NCI-H524 treated with DMSO at 0.1 percent for 48 hours (cell line): ENCODE measurements at places on chromosomes 1 and 21.

DNA sequence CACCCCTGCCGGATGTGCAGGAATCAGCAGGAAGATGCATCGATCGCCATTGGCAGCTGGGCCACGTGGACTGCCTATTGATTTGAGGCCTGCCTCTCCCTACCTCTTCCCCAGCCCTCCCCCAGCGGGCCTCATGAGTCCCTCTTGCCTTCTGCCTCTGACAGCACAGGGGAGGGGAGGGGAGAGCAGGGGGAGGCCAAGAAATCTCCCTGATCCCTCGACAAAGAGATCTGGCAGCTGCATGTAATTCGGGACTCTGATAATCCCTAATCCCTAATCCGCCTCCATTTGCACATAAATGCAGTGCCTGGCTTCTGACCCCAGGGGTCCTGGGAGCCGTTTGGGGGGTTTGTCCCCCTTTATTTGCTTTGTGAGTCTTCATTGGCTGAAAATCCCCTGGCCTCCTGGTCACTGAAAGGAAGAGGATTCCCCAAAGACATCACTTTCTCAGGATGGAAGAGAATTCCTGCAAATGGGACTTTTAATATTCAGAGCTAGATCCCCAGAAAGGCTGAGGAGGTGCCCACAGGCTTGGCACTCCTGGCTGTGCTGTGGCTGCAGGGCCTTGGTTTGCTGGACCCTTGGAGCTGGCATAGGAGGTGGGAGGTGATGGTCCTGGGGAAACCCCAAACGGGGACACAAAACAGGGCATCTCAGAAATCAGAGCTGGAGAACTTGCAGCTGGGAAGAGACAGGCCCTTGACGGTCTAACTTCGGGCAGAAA, 239.4 kb upstream of the POU3F1 start:
- DNase-seq, result peak; percentile 31

GRCh38 chr1:202228484-202229122, 35.0 kb downstream of the LGR6 start:
- no peak for DNase-seq

GRCh38 chr1:84301785-84302385, 377 bp downstream of the SAMD13 start:
- no peak for DNase-seq

DNA sequence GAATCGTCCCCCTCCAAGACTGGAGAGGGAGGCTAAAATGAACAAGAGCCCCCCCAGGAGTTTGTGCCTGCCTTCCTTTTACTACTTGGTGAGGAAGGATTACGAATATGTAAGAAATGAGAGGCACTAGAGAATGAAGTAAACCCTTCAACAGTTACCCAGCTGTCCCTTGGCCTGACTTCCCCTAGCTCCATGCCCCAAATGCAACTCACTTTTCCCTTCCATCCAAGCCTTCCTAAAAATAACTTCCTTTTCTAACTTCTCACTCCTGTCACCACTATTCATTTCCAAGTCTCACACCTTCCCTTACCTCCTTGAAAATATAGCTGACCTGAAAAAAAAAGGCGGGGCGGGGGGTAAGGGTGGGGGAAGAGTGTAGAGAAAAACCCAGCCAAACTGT, 96.6 kb upstream of the HNRNPU start:
- DNase-seq, result no peak

DNA sequence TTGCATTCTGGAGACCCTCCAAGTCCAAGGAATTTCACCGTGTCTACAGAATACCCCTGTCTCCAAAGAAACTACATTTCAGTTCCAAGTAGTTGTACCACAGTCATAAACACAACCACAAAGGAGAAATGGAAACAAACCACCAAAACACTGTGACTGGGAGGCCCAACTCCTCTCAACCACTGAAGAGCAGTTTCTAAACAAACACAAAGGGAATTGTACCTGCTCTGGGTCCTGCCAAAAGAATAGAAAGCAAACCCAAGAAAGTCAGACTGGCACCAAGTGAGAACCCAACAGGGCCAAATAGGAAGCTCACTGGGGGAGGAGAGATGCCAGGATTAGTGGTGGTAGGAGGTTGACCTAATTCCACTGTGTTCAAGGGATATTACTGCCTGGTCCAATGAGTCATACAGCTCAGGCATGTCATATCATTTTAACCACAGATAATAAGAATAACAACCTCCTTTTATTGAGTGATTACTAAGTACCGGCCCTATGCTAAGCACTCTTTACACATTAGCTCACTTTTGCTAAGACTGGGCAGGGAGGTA, 123.9 kb upstream of the PPP2R5A start:
- DNase-seq, result no peak

DNA sequence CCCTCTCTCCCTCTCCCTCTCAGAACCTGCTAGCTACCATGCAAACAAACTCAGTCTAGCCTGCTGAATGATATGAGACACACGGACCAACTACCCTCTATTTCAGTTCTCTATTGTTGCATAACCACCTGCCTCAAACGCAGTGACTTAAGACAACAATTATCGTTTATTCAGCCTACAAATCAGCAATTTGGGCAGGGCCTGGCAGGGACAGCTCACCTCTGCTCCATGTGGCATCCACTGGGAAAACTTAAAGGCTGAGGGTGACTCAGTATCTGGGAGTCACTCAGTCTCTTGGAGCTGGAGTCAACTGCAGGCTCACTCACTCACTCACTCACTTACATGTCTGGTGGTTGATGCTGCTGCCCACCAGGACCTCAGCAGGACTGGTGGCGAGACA, 121.3 kb downstream of the SEC16B start:
- DNase-seq, result no peak
